ENCODE measurements at places on chromosomes 2 and 18. TPM values are rescaled to one million over a fixed set of nuclear protein-coding genes. Genes with fewer than 3 reads are reported as not detected.

RGPD4 gene
- total RNA-seq = 0.17 TPM

GKN2 gene
- total RNA-seq = not detected

CD8A gene
- 1.3 TPM for total RNA-seq

LAMA3 gene
- 31.3 TPM for total RNA-seq

TGFBRAP1 gene
- 29.9 TPM for total RNA-seq

All from prostate gland (tissue), 2 donors.